ENCODE measurements at places on chromosomes 7 and 10.

GRCh38 chr7:5143935-5144903 is 45.8 kb upstream of the WIPI2 start:
- no peak for DNase-seq

- no peak for DNase-seq
These were observed 260.8 kb downstream of the DYNC1I1 start for GRCh38 chr7:96033009-96033598.

DNA sequence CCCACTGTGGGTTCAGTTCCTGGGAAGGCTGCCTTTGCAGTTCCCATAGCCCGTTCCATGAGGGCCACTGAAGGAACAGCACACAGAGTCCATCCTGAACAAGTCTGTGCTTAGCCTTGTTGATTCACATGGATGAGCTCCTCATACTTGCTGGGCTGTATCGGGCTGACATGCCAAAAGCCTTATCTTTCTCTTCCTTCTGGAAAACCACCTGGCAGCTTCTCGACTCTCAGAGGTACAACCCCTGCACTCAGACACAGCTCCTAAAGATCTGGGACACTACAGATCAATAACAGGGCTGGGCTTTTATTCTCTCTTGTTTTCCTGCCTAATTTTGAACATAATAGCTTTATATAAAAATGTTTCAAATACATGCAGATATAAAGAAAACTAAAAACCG is 667.2 kb downstream of the SDK1 start:
- no peak for DNase-seq

DNA sequence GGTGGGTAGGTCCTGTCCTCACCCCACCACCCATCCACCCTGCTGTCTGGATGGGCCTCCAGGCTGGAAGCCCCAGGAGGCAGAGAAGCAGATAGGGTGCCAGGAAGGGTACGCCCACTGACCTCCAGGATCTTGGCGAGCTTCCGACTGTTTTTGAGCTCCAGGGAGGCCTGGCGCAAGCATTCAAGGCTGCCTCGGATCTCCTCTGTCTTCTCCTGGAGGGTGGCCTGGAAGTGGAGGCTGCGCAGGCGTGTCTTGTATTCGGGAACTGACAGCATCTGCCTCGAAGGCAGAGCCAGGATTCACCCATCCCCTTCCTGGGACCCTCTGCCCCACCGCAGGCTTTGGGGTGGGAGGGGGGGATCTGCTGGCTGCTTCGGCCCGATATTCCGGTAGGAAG is 48.4 kb downstream of the GRID2IP start:
- DNase-seq = no peak

DNA sequence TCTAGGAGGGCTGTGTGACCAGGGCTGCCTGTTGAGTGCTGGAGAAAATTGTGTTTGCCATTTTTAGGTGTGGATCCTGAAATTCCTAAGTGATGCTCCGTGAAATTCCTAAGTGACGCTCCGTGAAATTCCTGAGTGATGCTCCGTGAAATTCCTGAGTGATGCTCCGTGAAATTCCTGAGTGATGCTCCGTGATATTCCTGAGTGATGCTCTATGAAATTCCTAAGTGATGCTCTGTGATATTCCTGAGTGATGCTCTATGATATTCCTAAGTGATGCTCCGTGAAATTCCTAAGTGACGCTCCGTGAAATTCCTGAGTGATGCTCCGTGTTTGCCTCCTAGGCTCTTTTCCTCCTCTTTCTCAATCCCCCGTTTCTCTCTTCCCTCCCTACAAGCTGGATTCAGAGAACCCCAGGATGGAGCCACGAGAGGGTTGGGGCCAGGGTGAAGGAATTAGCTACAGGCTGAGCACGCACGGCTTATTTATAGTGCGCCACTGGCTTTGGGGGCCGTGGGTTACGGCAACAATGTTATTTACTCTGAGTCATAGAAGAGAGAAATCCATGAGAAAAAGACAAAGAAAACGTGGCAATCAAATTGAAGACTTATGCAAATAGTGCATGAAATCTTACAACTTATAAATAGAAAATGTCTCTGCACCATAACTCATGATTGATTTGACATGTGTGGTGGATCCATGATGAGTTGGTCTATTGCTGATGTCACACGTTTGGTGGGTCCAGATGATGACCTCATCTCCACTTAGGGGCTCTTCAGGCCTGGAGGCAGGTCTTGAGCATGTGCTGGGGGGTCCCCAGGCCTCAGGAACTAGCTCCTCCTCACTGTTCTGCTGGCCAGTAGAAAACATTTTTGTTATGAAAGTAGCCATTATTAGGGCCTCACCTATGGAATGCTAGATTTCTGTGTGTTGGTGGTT is 224.6 kb downstream of the WDR37 start:
- DNase-seq = no peak

GRCh38 chr10:72274730-72275350 is 1.1 kb downstream of the DDIT4 start:
- no peak for DNase-seq

DNA sequence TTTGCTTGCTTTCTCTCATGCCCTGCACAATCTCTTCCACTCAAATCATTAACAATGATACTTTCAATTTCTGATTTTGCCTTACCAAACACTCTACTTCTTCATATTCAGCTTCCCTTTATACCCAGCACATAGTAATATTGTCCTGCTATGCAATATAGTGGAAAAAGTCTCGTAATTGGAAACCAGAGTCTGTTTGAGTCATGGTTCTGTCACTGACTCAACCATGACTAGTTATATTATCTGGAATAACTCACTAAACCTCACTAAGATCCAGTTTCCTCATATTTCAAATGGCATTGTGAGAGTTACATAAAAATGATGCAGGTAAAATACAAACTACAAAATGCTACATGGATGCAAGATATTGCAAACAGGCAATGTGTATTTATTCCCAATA is 98.5 kb upstream of the LRRTM3 start:
- peak; percentile 34 for DNase-seq

DNA sequence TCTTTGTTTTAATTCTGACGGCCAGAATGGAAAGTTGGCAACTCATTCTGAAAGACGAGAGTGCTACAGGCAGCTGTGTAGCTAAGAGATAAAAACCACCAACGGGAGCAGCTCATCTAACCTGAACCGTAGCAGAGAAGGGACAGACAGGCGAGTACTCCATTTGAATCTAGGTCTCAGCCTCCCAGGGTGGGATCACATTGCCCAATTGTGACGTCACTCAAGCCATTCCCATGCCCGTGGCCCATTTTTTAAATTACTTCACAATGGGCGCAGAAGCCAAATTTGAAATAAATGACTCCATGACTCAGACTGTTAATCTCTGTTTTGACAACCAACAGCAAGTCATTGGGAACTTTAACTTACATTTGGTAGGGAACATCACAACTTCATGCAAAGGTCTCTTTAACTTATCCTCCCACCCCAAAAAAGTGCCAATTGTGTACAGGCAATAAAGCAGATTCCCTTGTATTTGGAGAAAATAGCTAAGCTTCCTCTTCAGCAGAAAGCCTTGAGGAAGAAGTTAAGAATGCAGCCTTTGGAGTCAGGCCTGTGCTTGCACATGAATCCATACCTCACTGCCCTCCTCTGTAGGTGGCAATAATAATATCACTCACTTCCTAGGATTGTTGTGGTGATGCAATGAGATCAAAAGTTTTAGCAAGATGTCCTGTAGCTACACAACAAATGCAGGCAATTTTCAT is 93.2 kb upstream of the KIF5B start:
- DNase-seq = peak; percentile 94

Measured in GM04503 (cell line).